ENCODE measurements at places on chromosomes 16 and 17. TPM values are rescaled to one million over a fixed set of nuclear protein-coding genes. Genes with fewer than 3 reads are reported as not detected.

The ADPRM gene
- 5.2 TPM for total RNA-seq

DNA sequence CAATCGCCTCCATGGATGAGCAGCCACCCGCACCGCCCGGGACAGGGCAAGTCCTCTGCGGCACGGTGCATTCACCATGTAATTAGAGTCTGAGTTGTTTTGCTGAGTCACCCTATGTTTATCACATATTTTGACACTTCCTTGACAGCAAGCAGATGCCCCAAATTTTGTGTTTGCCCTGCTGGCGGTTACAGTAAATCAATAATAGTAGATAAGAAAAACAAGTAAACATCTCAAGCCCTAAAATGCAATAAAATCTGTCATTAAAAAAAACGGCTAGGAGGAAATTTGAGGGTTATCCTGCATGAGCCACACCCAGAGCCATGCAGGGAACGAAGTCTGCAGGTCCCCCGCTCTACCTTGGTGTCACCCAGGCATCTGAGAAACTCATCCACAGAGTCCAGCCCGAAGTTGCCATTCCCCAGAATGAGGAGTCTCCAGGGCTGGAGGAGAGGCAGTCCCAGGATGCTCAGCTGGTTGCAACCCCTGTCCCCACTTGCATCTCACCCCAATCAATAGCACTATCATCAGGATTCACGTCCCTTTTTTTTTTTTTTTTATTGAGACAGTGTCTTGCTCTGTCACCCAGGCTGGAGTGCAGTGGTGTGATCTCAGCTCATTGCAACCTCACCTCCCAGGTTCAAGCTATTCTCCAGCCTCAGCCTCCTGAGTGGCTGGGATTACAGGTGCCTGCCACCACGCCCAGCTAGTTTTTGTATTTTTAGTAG is 16.5 kb upstream of the ST6GALNAC1 start:
- DNase-seq, result no peak

DNA sequence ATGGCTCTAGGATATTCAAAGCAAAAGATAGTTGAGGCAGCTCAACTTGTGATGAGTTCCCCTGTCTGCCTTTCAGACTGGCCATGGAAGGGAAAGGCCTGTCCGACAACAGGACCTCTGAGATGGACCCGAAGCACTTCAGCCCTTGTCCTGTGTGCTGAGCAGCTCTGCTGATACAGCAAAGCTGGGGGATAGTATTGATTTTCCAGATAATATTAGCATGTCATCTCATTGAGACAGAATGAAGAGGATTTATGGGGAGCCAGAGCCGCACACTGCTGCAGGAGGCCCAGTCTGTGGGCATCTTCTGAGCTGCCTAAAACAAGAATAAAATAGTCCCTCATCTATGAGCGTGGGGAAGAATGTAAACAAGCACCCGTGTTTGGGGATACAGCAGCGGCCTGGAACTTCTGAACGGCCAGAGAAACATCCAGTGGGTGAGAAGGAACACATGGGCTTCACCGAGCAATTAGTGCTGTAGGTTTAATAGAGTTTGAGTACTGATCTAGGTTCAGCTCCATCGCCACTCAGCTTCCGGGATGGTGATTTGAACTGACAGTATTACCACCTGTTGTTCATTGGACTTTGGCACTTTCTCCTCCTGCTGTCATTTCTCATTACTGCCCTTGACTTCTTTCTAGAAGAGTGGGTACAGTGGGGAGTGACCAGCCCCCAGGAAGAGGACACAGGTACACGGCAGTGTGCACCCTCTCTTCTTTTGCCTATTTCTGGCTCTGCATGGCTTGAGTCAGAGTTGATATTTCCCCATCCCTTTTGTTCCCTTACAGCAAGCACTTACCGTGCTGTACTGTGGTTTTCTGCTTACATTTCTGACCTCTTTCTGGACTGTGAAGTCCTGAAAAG is 96.5 kb upstream of the TBX2 start:
- DNase-seq, result no peak

- no peak for DNase-seq
Measured at GRCh38 chr16:64089697-64090096, 1032.2 kb downstream of the CDH11 start.
